CD4-positive, alpha-beta T cell treated with Interleukin-4 for 4 hours (primary cell): ENCODE measurements at places on chromosomes 11 and 22.

GRCh38 chr11:72642043-72642883 is 32.0 kb downstream of the PDE2A start:
- no peak for DNase-seq

- DNase-seq: no peak
Observed at GRCh38 chr11:111093061-111093460, 152.5 kb upstream of the POU2AF2 start.

- no peak for DNase-seq
Observed at GRCh38 chr11:125572916-125573315, 3.6 kb downstream of the EI24 start.

DNA sequence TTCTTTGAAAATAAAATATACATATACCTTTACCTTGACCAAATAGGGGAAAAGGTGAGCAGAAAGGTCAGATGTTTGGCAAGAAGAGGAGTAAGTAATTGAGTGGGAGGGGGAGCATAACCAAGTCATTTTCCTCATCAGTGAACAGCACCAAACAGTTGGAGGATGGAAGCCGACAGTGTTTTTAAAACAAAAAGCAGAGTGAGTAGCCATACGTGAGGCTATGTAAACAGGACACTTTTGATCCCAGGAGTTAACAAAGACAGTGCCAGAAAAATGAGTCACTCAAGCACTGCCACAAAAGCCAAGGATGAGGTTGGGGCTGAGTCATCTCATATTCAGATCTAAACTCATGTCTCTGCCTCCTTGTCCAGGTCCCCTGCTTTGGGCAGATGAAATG is 734.7 kb downstream of the KCNA4 start:
- DNase-seq: no peak

- DNase-seq: no peak
Observed at GRCh38 chr22:32652645-32653270, 148.7 kb upstream of the TIMP3 start.
